ENCODE measurements at places on chromosomes 1 and 21.

DNA sequence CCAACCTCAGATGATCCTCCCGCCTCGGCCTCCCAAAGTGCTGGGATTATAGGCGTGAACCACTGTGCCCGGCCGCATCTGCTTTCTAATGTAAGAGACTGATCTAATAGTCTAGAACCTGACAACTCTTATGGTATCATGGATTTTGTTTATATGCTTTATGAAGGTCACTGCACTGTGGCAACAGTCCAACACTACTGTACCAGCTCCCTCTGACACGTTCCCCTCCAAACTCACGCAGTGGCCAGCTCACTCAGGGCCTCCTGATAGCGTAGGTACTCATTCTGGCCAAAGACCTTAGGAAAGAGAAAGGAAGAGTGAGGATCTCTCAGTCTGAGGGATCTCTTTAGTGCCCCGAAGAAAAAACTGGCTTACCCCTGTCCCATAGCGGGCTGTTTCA lies 6.0 kb upstream of the CFAP141 start:
- no peak for DNase-seq

DNA sequence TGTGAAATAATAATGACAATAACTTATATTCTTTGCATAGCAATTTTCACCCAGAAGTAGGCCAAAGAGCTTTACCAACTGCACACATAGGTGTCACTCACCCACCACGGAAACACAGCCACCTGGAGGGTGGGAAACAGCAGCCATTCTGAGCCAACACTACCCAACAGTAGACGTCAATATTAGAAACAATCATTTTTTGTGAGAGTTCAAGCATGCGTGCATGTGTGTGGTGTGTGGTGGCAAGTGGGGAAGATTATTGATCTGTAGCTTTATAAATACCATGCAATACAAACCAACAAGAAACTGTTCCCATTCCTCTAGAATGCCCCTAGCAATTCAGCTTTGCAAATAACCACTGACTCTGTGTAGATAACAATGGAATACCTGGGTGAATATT lies 19.1 kb downstream of the PROX1 start:
- DNase-seq, result no peak

- no peak for DNase-seq
Measured at GRCh38 chr1:90717665-90718410, 736 bp upstream of the BARHL2 start.

DNA sequence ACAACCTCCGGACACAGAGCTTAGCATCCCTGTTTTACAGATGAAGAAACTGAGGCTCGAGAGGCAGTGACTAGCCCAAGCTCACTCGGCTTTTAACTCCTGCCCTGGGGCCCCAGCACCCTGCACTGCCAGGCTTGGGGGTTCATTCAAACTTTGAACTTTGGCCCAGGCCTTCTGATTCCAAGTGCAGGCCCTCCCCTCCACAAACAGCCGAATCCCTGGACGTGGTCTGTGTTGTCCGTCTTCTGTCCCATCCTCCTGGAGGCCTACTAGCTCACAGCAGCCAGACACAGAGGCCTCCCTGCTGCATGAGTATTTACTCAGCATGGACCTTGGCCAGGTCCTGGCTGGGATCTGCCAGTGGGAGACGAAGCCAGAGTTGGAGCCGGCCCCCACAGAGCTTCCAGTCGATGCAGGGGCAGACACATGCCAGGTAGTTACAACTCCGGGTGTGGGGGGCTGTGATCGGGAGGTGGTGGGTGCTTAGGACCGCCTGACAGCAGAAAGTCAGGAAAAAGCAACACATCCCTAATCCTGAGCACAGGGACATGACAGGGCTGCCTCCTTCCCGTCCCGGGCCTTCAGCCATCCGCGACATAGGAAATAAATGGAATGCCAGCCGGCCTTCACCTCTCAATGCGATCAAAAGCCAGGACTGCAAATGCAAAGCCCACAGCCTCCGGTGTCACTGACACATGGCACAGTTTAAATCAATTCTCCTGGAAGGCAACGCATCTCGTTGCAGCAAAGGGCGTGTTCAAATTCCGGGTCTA lies 7.4 kb downstream of the IFFO2 start:
- DNase-seq, result no peak

DNA sequence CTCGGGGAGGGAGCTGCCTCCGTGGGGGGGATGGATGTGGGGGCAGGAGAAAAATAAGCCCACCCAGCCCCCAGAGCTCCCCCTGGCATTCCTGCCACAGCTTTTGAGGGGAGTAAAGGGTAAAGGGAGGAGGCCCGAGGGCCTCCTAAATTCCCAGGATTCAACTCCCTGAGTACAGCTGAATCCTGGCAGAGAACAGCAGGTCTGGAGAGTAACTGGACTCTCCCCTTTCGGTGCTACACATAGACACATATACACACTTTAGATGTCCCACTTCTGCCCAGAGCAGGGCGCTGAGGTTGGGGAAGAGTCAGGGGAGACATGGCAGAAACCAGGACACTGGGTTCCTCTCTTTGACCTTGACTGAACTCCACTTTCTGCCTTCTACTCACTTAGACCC lies 3.0 kb downstream of the KIRREL1 start:
- no peak for DNase-seq

DNA sequence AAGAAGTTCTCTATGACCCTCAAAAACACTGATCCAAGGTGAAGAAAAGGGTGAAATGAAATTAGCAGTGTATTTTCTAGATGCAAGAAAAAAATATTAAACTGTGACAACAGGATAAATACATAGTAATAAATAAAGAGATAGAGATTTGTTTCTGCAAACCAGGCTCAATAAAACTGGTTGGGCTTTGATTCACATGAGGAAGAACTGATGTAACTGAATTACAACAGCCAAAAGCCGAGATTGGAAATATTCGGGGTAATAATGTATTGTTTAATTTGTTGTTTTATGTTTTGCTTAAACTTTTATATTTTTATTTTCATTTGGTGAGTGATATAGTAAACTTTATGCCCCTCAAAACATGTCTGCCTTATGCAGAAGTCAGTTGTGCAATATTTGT lies 285.0 kb downstream of the BRINP3 start:
- DNase-seq, result no peak

GRCh38 chr1:6332821-6333220 lies 60.7 kb downstream of the ACOT7 start:
- DNase-seq, result no peak

- no peak for DNase-seq
Measured at GRCh38 chr1:220957233-220957605, 78.0 kb downstream of the HLX start.

GRCh38 chr1:115596080-115596780 lies 45.5 kb upstream of the VANGL1 start:
- no peak for DNase-seq

GRCh38 chr1:5576011-5576672 lies 416.1 kb downstream of the NPHP4 start:
- DNase-seq, result no peak

DNA sequence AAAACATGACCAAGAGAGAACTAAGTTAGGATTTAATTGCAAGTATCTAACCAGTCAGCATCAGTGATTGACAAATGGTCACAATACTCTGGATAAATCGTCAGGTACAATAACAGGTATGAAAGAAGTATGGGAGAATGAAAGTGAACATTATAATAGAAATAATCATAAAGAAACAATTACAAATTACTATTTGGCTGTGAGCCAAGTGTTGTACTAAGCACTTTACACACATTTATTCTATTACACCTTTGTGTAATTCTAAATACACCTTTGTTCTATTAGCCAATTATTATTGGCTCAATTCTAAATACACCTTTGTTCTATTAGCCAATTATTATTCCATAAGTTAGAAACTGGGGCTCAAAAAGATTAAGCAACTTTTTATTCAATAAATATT lies 114.7 kb downstream of the KCNH1 start:
- DNase-seq, result no peak

- no peak for DNase-seq
Measured at GRCh38 chr1:151519667-151520066, 8.5 kb downstream of the CGN start.

- DNase-seq, result no peak
Measured at GRCh38 chr21:45329261-45330074, 41.8 kb upstream of the POFUT2 start.

- DNase-seq, result no peak
Measured at GRCh38 chr1:25737130-25737529, 62.9 kb upstream of the SELENON start.

- DNase-seq, result no peak
Measured at GRCh38 chr1:197464044-197464443, 196.0 kb downstream of the CRB1 start.

DNA sequence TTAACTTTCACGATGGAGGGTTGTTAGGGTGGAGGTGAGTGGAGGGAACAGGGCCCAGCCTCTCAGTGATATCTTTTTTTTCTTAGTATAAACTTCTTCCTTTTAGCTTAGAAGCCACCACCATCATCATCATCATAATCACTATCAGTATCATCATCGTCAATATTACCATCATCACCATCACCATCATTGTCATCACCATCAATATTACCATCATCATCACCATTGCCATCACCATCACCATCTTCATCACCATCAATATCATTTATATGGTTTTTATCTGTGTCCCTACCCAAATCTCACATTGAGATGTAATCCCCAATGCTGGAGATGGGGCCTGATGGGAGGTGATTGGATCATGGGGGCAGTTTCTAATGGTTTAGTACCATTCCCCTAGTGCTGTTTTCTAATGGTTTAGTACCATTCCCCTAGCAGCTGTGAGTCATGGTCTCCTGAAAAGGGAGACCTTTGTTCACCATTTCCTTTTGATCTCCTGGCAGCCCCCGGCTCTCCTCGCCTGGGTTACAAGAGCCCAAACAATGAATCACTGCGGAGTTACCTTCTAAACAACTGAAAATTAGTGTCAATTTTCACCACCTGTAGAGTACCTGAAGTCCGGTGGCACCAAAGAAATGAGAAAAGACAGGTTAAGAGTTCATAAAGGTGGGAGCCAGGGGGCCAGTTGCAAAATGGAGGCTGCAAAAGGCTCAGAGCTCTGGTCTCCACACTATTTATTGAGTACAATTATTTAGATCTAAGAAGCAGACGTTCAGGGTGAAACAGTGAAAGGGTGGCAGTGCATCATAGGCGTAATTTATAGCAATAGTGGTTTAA lies 3.1 kb upstream of the PLA2G2E start:
- no peak for DNase-seq

GRCh38 chr1:166924823-166925541 lies 48.9 kb upstream of the TADA1 start:
- DNase-seq, result no peak

DNA sequence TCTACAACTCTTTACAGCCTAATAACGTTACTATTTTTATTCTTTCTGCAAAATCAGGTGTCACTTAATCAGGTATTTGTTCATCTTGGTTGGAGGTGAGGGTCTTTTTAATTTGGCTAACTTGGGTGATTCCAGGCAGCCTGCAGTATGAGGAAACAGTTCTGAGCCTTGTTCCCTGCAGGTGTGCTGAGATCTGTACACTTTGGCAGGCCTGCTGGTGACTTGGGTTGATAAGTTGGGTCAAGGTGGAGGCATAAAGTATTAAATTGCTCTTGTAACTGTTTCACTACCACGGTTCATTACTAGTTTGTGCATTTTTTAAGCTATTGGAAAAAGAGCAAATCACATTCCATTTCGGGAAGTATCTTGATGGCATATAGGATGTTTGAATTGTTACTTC lies 10.0 kb downstream of the MAP3K21 start:
- no peak for DNase-seq

All from stimulated activated CD4-positive, alpha-beta T cell treated with anti-CD3 and anti-CD28 coated beads, Interleukin-1b, Interleukin-23, amount 100 ng/mL, for 24 hours (primary cell).